ENCODE measurements at places on chromosomes 7 and 10.
A peak's percentile ranks its signal among the peaks of the same experiment; 100 is the strongest.

- no peak for DNase-seq
Measured at GRCh38 chr7:44291733-44292419, 33.5 kb downstream of the CAMK2B start.

- DNase-seq: no peak
Measured at GRCh38 chr7:158590181-158590530, 2.5 kb upstream of the PTPRN2 start.

DNA sequence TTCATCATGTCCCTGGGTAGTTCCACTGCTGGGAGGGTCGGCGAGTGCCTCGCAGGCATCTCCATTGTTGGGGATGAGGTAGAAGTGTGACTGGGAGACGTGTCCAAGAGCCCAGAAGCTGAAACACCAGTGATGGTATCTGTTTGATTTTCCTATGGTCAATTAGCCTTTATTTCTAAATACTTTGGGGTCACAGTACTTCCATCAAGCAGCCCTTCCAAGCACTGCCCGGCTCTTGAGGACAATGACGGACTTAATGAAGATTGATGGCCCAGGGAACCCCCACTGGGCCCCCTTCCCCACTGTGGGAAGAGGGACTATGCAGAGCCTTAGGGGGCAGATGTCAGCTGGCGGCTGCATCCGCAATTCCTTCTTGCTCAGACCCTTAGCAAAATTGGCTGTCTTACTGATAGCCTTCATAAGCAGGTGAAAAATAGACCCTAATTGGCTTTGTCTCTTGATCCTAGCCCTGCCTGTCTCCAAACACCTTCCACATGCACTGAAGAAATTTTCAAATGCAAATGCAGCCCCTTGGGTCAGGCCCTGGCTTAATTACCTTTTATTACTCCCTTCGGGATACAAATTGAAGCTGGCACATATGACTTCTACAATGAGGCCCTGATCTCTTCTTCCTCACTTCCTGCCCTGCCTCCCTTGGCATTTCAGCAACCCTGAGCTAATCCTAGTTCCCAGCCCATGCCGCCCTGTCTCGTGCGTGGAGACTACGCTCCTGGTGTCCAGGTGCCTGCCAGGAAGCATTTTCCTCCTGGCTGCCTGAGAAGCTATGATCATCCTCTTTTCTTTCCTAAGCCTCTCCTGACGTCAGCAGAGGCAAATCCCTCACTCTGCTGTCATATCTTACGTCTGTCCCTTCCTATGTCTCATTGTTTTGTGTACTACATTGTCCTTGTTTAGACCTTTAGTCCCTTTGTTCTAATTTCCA is 124.5 kb upstream of the GDF10 start:
- DNase-seq: no peak

DNA sequence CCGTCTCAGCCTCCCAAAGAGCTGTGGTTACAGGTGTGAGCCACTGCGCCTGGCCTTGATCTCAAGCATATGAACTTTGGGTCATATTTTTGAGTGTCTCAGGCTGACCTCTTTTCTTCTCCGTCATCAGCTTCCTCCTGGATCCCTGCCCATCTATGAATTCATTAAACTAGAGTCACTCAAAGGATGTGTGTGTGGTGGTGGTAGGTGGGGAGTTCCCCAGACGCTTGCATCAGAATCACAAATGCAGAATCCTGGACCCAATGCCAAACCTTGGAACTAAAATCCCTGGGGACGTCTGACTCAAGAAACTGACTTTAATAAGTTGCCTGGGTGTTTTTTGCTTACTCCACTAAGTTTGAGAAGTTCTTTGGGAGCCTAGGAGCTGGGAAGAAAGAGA is 6.7 kb upstream of the CREB5 start:
- DNase-seq: no peak

DNA sequence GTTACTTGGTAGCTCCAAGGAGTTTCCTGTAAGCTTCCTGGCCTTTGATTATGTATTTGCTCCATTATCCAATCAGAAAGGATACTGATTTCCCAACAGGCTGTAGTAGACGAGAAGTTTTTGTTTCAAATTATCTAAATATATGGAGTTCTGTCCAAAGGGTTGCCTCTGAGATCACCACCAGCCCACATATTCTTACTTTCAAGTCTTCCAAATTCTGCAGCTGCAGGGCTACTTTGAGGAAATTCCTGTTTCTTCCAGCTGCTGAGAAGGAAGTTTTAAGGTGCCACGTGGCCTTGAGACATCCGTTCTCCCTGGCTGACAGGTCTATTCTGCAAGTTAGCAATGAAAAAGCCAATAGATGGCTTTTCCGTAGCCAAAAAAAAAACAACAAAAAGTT is 286.0 kb downstream of the TWIST1 start:
- DNase-seq: no peak

DNA sequence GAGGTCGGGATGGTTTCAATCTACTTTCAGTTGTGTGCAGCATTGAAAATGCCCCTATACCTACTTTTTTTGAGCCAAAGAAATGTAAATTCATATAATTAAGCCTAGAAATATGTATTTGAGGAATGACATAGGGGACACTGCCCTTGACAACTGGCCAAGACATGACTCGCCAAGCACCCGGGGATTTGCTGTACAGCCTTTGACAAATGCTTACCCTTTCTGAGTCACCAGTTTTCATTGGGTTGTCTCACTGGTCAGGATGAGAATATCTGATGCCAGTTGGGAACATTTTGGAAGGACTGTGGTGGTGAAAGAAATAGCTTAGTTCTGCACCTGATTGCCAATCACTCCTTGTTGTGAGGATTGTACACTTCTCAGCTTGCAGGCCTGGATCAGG is 166.8 kb upstream of the HABP2 start:
- no peak for DNase-seq

GRCh38 chr7:56127241-56127975 is 11.2 kb upstream of the NUPR2 start:
- no peak for DNase-seq

GRCh38 chr7:124514471-124514870 is 251.1 kb downstream of the GPR37 start:
- DNase-seq: no peak

GRCh38 chr7:151481650-151482505 is 37.8 kb downstream of the RHEB start:
- no peak for DNase-seq

DNA sequence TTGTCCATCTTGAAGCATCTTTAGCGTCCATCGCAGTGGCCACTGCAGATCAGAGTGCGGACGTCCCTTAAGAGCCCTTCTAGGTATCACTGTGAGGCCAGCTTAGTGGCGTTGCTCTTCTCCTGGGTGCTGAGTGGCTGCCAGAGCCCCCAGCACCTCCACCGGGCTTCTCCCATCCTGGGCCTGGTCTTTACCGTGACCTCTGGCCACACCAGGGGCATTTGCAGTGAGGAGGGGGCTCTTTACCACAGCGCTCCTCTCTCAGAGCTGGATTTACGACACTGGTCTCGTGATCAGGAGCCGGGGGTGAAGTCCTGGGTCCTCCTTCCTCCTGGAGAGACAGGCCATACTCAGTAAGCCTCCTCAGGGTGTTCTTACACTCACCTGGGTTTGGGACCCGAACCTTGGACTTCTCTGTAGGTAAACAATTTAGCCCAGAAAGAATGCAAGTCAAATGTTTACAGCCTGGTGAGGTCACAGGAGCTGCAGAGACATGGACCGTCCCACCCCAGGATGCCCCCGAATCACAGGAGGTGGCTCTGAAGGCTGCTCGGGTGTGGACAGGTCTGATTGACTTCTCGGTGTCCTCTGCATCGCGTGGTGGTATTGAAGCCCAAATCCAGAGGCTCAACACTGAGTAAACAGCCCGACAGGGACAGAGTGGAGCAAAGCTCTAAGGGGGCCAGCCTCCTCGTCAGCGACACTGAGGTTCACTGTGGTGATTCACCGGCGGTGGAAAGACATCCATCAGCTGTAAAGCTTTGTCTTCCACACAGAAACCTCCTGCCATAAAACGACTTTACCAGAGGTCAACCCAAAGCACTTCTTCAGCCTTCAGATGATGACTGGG is 33.0 kb downstream of the JAKMIP3 start:
- DNase-seq: no peak

DNA sequence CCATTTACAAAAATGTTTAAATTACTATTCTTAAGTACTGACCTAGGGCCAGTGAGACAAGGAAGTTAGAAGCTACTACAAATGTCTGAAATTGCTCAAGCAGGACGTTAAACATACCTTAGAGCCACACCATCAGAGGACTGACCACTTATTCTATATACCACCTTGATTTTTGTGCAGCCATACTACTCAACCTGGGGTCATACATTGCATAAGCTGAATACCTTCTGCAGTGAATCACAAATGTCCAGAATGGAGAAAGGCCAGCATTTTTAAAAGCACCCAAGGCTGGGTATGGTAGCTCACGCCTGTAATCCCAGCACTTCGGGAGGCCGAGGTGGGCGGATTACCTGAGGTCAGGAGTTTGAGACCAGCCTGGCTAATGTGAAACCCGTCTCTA is 21.2 kb upstream of the MRLN start:
- no peak for DNase-seq

DNA sequence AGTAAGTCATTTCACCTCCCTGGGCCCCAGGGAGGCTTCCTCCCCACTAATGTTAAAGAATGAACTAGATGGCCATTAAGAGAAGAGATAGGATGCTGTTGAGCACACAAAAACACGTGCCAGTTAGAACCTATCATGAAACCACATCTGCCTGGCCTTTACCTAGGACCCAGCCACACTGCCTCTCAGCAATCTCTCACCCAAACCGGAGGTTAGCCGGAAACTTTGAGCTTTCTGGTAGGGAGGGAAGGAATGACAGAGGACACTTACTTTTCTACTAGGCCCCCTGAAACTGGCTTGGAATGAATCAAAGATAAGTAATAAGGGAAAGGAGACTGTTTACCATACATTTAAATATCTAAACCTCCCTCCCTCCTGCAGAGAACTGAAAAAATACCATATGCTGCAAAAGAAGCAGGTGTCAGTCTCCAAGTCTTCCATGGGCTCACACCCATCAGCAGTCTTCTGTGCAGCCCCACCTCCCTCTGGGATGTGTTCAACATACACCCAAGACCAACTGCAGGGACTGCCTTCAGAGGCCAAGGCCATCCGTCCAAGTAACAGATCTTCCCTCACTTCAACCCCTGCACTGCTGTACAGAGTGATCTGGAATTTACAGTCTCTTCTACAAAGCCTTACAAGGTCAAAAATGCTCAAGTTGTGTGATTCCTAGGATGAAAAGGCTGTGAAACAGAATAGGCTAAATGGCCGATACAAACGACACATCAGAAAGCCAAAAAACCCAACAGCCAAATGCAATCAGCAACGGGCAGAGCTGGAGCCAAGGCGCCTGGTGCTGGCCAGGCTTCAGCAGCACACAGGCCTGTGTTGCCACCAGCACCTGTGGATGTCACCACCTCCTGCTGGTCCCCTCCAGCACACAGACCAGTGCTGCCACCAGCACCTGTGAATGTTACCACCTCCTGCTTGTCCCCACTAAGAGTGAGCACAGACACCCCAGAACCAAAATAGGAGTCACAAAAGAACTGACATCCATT is 42.4 kb downstream of the SORBS1 start:
- DNase-seq: peak; percentile 17

DNA sequence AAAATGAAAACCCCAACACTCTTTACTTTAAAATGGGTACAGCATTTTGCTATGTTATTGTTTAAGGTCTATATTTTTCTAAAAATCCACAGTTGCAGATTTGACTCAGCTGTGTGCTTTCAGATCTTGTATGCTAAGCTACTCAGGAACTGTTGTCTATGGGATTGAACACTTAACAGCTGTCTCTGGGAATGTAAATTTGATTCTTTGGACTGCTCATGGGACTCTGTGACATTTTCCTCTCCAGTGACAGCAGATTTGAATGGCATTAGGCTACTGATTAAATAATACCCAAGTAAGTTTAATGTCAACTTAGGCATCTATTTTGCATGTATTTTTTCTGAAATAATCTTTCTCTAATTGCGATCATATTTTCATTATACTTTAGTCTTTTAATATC is 1.7 kb upstream of the CD36 start:
- DNase-seq: no peak

DNA sequence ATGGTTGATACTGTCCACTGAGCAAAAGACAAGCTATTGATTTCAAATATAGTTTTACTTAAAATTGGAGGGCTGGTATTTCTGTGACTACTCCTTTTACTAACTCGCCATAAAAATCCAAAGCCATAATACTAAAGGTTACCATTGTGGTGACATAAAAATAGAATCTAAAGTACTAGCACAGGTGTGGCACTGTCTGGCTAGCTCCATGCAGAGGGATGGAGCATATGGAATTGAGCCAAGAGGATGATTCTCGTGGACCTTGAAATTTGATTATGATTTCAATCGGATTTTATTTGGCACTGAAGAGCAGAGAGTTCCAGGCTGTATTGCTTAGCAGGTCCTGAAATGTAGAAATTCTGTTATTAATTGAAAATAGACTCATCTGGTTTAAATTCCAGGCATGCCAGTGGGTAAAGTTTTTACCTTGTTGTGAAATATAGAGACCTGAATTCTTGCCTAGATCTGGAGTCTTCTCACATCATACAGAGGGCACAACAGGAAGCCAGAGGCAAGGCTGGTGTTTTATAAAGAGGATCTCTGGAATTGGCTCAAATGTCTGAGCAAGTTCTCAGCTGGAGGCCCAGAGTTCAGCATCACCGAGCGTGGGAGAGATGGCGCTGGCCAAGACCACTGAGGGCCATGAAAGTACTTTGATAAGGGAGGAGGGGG is 29.9 kb upstream of the DLD start:
- no peak for DNase-seq

DNA sequence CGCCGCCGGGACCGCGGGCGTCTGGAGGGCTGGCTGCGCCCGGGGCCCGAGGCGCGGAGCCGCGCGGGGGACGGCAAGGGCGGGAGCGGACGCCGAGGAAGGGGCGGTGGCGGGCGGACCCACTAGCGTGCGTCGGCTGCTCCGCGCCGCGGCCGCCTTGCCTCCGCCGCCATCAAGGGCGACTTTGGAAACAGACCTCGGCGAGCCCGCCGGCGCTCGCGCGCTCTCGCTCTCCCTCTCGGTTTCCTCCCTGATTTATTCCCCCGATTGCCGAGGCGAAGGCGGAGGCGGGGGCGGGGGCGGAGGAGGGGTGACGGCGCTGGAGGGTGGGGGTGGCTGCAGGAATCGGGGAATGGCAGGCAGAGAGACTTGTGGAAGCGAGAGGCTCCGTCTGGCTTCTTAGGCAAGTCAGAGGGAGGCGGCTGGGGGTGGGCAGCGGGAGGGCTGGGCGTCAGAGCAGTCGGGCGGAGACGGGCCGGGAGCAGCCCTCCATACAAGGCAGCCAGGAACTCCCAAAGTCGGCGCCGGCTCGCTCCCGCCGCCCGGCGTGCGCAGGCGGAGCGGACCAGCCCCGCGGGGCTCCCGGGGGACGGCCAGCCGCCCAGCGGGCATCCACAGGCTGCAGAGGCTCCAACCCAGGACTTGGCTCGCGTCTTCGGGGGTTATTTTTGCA is at the start of gene CACNA2D1:
Gene CACNA2D1, minus strand, starts transcription at position 231 of the 673 bp plus-strand sequence.
- DNase-seq: peak; percentile 51

- DNase-seq: no peak
Measured at GRCh38 chr10:116632596-116633215, 12.0 kb downstream of the PNLIPRP2 start.

DNA sequence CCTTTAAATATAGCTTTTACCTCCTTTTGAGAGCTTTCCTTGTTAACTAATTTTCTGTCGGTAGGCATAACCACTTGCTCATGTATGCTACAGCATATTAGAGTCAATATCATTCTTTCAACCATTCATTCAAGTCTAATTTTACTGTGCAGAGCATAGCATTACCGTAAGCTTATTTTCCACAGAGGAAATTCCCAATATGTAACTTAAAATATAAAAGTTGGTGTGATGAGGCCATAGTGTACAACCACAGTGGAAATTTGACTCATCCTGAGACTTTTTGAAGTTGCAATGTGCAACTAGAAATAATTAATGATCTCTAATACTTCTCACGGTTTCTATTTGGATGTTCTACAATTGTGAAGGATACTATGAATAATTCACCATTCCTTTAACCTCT is 80.6 kb upstream of the KLF6 start:
- no peak for DNase-seq

- DNase-seq: no peak
Measured at GRCh38 chr7:27117887-27118491, 12.6 kb downstream of the HOXA4 start.

All from cerebellar nuclear complex (tissue), 1 donor.